ENCODE measurements at places on chromosomes 7 and 10.

GRCh38 chr7:138125598-138126111 lies 49.4 kb downstream of the AKR1D1 start:
- DNase-seq: no peak
- no peak overlapping the region for H3K27ac ChIP-seq
- no peak overlapping the region for H3K4me3 ChIP-seq
- H3K36me3 ChIP-seq: no peaks in the 10 kb centered on the region
- no peaks in the 10 kb centered on the region for H3K4me1 ChIP-seq
- peaks cover 1% of the 10 kb centered on the region for H3K27me3 ChIP-seq

- no peaks in the 10 kb centered on the region for H3K4me1 ChIP-seq
- no peak overlapping the region for H3K27ac ChIP-seq
- peaks cover 2% of the 10 kb centered on the region for H3K27me3 ChIP-seq
- no peak overlapping the region for H3K4me3 ChIP-seq
Measured at GRCh38 chr7:121138262-121138933, 149.9 kb downstream of the CPED1 start.

GRCh38 chr7:55963584-55964168 lies 709 bp upstream of the NIPSNAP2 start:
- peak overlapping the region; percentile 72 for H3K4me3 ChIP-seq
- no peak for DNase-seq
- peaks cover 43% of the 10 kb centered on the region for H3K4me1 ChIP-seq
- H3K27ac ChIP-seq: peak overlapping the region; percentile 92

DNA sequence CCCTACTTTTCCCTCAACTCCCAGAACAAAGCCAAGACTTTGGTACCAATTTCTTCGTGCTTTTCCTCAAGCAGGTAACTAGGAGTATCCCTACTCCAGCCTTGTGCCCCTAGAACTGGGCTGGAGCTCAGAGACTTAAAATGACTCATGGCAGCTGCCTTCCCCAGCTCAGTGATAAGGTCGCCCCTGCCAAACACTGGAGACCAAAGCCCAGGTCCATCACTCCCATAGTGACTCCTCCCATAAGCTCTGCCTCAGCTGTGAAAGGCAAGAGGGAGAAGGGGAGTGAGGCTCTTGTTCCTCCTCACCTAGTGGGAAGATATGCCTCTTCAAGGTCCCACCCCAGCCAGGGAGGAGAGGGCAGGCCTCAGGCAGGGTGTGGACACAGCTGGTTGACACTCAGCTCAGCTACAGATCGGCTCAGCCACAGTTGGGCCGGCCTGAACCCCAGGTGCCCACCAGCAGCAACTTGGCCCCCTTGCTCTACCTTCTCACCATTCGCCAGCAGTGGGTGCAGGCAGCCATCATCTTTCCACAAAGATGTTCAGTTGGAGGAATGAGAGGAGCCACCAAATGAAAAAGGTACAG lies 13.8 kb upstream of the CYREN start:
- H3K27ac ChIP-seq: no peak overlapping the region
- H3K4me3 ChIP-seq: no peak overlapping the region
- no peaks in the 10 kb centered on the region for H3K27me3 ChIP-seq
- peaks cover 44% of the 10 kb centered on the region for H3K36me3 ChIP-seq
- no peak for DNase-seq
- peaks cover 5% of the 10 kb centered on the region for H3K4me1 ChIP-seq

GRCh38 chr10:62996925-62997324 lies 136.2 kb upstream of the NRBF2 start:
- no peak for DNase-seq
- peaks cover 2% of the 10 kb centered on the region for H3K4me1 ChIP-seq
- H3K4me3 ChIP-seq: no peak overlapping the region
- H3K36me3 ChIP-seq: no peaks in the 10 kb centered on the region

- no peak overlapping the region for H3K27ac ChIP-seq
- no peak overlapping the region for H3K4me3 ChIP-seq
- H3K27me3 ChIP-seq: peaks cover 4% of the 10 kb centered on the region
- no peak for DNase-seq
Measured at GRCh38 chr10:67076144-67076543, 150.3 kb downstream of the LRRTM3 start.

DNA sequence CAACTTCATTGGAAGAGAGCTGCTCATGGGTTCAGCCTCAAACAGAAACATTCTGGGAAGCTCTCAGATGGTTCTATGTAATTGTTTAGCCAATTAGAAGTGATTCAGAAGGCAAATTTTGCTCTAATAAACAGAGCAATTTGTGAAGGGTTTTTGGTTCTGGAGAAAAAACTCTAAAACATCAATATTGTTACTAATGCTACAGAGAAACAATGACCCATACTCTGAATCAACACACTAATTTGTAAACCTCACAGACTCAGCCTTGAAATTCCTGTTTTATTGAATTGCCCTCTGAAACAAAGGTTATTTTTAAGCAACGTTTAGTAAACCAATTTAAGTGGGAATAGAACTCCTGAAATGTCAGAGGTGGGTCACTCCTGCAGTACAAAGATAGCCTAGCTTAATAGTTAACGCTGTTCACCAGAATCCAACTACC lies 171.6 kb upstream of the SVIL start:
- H3K4me1 ChIP-seq: no peaks in the 10 kb centered on the region
- H3K27ac ChIP-seq: no peak overlapping the region
- DNase-seq: no peak
- no peaks in the 10 kb centered on the region for H3K36me3 ChIP-seq
- H3K27me3 ChIP-seq: peaks cover 11% of the 10 kb centered on the region

DNA sequence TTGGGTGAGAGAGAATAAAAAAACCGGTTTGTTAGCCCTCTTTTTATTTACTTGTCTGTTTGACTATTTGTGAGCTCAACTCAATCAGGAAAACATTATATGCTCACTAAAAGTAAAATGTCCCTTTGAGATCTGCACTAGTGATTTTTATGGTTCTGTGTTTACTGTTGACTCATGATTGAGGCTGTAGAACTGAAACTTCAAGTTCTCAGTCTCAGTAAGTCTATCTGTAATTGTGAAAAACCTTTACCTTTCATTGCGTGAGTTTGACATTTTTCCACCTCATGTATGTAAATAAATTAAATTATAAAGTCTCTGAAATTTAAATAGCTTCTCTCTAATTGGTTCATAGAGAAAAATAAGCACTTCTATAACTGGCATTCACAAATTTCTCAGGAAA lies 17.0 kb upstream of the CASD1 start:
- H3K36me3 ChIP-seq: no peaks in the 10 kb centered on the region
- H3K4me3 ChIP-seq: no peak overlapping the region
- no peaks in the 10 kb centered on the region for H3K4me1 ChIP-seq
- peaks cover 27% of the 10 kb centered on the region for H3K27me3 ChIP-seq
- no peak overlapping the region for H3K27ac ChIP-seq

- no peak overlapping the region for H3K4me3 ChIP-seq
- no peaks in the 10 kb centered on the region for H3K36me3 ChIP-seq
- H3K27ac ChIP-seq: no peak overlapping the region
- DNase-seq: no peak
- H3K4me1 ChIP-seq: no peaks in the 10 kb centered on the region
Measured at GRCh38 chr10:127968659-127969058, 61.8 kb downstream of the PTPRE start.

Data from naive thymus-derived CD8-positive, alpha-beta T cell (primary cell).